ENCODE measurements at places on chromosomes 13 and 19.
A peak's percentile ranks its signal among the peaks of the same experiment; 100 is the strongest.

DNA sequence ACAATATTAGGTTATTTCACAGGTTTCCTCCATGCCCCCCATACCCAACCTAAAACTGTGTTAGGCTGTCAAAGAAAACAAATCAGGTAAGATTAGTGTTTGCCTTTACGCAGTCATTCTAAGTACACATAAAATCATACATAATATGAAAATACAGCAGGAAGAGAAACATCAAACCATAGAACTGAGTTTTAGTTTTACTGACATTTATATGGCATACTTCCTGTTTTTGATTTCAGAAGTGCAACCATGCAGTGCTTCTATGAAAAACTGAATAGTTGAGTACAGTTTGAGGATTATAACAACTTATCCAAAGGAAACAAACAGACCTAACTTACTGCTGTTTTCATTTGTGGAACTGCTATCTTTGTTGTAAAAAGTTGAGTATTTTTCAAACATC is 91.3 kb downstream of the KCNRG start:
- DNase-seq: no peak

- no peak for DNase-seq
Measured at GRCh38 chr19:16164222-16164890, 9.0 kb downstream of the CIB3 start.

GRCh38 chr13:37383856-37384370 is 214.7 kb downstream of the POSTN start:
- DNase-seq: no peak

DNA sequence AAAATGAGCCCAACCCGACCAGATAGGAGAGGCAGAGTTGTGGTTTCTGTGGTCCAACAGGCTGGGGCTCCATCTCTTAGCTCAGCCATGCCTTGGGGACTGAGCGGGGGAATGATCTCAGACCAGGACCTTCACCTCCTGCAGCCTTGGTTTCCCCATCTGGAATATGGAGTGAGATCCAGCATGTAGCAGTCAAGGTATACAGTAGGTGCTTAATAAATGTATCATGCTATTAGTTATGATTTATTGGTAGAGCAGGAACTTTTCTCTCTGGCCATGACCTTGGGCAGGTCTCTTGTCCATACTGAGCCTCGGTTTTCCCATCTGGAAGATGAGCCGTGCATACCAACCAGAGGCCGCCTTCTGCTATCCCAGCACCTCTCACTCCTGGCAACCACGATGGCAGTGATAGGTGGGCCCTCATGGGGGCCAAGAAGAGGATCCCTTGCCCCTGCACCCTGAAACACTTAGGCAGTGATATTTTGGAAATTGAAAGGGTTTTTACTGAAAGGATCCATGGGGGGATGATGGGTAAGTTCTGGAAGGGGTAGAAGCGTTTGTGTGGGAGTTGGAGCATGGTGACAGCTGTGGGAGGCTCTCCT is 9.1 kb downstream of the TM6SF2 start:
- no peak for DNase-seq

GRCh38 chr19:1855828-1856255 is 7.5 kb downstream of the KLF16 start:
- no peak for DNase-seq

- peak; percentile 91 for DNase-seq
Measured at GRCh38 chr19:6767357-6768235, at the start of gene SH2D3A. Gene SH2D3A, minus strand, starts transcription at chr19:6767435. Its CDS starts 3,687 bp downstream, at chr19:6763748.
